H1 (cell line): ENCODE measurements at places on chromosomes 12 and 14.

GRCh38 chr12:45655186-45655585 lies 74.3 kb upstream of the ARID2 start:
- no peak for DNase-seq

DNA sequence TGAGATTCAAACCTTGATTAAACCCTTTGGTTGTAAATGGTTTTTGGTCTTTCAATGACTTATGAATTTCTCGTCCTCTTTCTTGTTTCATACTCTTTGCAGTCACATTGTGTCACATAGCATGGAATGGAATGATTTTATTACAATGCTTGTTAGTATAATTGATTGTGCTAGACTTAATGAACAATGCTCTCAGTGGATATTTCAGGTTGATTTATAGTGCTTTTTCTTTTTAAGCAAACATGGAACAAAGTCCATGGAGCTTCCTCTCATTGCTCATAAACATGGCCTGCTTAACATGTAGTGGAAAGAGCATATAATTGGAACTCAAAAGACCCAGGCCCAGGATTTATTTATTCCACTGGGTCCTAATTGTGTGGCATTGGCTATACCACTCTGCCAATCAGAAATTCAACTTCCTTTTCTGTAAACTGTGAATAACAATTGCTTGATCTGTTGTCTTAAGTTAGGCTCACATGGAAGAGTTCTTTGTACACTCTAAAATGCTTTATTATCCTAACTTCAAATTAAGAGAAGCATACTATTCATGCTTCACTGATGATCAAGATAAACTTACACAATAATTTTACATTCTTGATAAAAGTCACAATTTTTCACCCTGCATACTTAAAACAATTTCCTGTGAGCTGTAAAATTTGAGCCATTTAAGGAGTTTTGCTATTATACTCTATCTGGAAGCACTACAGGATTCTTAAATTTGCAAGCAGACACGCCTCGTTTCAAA lies 370.5 kb upstream of the PDE3A start:
- DNase-seq = no peak

GRCh38 chr12:122991623-122992275 lies 11.3 kb downstream of the ARL6IP4 start:
- DNase-seq = no peak

- no peak for DNase-seq
Measured at GRCh38 chr14:51824191-51824590, 36.2 kb upstream of the GNG2 start.

- no peak for DNase-seq
Measured at GRCh38 chr14:99541677-99542470, 60.7 kb downstream of the CCNK start.

- no peak for DNase-seq
Measured at GRCh38 chr14:64806202-64806861, 73.4 kb downstream of the SPTB start.

DNA sequence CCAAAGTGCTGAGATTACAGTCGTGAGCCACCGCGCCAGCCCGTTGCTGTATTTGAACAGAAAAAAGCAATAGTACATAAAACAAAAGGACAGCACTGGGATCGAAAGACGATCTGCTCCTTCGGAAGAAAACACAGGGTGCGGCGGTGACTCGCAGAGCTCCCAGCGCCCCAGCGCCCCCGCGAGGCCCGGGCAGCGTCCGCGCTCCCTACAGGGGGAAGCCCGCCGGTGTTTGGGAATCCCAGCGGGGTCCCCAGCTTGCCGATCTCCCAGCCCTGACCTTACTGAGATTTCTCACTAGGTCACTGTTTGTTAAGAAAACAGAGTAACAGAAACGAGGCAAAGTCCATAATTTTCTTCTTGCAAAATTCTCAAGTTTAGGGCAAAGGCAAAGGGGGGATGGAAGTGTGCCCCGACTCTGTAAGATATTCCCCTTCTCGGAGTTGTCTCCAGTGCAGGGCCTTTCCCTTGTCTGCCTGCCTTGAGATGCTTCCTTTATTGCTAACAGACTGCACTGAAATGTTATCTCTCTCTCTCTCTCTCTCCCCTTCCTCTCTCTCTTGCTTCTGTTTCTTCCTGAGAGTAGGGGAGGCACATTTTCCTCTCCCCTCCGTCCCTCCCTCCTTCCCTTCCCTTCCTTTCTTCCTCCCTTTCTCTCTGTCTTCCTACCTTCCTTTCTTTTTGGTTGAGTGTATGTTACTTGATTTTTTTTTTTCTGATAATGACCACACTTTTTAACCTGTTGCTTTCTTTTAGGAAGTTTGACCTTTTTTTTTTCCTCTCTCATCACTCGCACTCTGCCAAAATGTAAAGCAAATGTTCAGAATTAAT lies 91.9 kb downstream of the TMEM30B start:
- peak; percentile 83 for DNase-seq

DNA sequence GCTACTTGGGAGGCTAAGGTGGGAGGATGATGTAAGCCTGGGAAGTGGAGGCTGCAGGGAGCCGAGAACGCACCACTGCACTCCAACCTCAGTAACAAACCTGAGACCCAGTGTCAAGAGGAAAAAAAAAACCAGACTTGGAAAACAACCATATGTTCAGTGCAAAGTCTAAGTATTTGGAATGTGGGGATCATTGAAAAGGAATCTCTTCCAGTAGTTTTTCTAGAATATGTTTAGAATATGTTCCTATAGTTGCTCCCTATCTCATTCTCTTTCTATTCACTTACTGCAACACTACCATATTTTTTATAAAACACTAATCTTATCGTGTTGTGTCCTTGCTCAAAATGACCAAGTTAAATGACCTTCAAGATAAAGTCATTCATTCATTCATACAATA lies 423.5 kb upstream of the SOX5 start:
- DNase-seq = no peak

DNA sequence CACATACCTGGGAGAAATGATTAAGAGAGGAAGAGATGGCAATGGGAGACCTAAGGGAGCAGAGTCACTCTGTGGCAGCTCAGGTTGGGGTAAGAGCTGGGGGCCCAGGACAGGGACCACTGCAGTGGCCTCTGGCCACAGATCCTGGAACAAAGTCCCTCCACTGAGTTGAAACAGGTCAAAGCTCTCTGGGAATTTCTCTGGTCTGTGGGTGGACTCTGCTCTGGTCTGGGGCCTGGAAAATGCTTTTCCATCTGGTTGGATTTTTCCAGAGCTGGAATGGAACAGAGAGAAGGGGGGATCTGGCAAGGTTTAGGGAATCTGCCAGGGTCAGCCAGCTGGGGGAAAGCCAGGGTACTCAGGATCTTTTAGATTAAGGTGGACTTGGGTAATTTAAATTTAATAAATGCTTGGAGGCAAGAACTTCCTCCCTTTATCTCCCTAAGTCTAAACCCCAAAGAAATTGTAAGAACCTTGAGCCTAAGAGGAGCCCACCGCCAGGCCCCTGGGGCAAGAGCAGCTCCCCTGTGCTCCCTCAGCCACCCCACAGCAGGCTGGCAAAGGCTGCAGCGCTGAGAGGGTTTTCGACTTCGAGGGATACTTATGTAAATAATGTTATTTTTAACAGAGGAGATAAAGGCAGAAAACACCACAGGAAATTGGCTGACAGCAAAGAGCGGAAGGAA lies 3.7 kb downstream of the HOXC10 start:
- no peak for DNase-seq

GRCh38 chr14:55838529-55839052 lies 258.6 kb downstream of the KTN1 start:
- DNase-seq = no peak

DNA sequence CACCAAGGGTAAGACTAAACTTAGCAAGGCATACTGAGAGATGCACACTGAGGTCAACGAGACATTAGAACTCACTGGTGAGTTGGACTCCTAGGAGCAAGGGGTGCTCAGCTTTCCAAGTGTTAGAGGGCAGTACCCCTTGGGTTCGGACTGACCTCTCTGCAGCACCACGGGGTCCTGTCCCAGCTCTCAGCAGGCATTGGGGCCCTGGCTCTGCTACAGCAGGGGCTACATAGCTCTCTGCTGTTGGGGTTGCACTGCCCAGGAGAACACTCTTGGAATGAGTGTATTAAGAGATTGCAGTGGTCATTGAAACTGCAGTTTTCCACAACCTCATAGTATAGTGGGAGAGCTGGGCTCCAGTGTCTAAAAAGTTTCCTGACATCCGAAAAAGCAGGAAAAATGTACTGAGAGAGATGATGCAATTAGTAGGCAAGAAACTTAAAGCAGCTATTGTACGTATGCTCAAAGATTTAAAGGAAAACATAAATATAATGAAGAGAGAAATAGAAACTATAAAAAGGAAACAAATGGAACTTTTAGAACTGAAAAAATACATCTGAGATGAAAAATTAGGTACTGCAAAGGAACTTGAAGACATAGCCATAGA lies 132.5 kb upstream of the MAX start:
- no peak for DNase-seq

DNA sequence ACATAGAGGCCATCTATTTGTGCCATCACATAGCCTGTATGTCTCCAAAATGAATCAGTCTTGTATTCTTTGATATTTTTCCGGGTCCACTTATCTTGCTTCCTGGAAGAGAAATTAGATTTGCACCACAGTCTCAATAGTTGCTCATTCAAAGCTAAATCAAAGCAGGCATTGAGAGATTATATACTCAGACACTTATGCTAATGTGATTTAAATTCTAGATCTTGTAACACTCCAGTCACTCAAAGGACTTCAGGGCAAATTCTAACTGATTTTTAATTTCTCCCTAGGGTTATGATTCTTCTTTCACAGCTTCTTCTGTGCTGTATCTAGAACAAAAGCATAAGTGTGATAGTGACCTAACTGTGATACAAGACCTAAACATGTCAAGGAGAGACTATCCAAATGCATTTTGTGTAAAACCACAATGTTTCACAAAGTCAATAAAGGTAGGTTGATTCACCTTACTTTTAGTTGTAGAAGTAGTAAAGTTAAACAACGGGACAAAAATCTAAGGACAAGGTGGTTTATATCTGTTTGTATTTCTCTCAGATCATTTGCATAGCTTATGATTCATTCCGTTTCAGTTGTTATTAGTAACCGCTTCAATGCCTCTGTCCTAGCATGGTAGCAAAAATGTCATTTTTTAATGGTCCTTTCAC lies 26.8 kb downstream of the PLBD1 start:
- no peak for DNase-seq

DNA sequence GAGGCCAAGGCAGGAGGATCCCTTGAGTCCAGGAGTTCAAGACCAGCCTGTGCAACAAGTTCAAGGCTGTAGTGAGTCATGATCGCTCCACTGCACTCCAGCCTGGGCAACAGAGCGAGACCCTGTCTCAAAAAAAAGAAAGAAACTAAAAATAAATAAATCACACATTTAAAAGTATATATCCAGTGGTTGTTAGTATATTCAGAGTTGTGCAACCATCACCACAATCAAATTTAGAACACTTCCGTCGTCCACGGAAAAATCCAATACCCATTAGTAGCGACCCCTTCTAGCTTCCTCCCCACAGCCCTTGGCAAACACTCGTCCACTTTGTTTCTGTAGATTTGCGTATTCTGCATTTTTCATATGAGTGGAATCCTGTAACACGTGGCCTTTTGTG lies 44.7 kb upstream of the EML1 start:
- DNase-seq = no peak

GRCh38 chr14:77657280-77657679 lies 40.8 kb upstream of the SPTLC2 start:
- no peak for DNase-seq

DNA sequence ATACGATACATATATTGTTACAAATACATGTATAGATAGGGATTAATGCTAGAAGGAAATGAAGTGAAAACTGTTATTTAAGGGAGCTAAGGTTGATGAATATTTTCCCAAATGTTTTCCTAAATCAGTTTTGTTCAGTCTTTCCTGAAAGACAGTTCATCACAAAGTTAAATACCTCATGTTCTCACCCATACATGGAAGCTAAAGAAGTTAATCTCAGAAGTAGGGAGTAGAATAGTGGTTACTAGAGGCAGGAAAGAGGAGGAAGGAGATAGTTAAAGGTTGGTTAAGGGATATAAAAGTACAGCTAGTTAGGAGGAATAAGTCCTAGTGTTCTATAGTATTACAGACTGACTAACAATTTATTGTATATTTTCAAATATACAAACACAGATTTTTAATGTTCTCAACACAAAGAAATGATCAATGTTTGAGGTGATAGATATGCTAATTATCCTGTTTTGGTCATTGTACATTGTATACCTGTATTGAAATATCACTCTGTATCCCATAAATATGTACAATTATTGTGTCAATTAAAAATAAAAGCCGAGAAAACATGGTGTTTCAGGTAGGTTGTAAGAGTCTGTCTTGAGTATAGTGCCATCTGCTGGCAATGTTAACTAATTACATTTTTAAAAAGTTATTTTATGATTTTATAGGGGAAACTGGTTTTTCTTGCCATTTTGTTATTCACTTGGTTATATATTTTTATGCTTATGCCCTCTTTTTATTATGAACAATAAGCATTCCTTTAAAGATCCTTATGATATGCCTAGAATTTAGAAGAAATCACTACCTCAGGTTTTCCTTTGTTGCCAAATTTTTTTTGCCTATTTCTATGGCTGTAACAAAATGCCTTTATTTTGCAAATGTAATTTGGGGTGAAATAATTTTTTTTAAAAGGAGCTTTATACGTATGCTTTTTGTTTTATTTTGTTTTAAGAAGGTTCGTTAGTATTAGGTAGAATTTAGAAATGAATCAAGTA lies 26.9 kb downstream of the ZDHHC17 start:
- DNase-seq = no peak

DNA sequence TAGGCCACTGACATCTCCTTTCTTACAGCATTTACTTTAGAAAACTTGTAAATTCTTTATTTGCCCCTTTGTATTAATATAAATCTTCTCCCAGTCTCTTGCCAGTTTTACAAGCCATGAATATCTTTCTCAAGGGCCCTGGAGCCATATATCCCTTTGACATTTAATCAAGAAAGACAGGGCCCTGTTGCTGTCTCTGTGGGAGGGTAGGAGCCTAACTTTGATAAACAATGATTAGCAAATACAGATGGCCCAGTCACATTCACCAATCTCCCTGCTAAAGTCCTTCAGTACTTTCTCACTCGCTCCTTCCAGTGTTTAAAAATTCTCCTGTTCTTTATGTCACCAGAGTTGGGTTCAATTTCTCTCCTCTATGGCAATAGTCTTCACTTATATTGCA lies 479.8 kb upstream of the USP15 start:
- DNase-seq = no peak

GRCh38 chr12:31736472-31736871 lies 7.7 kb upstream of the AMN1 start:
- no peak for DNase-seq
